ENCODE measurements at places on chromosomes 11 and 22.

DNA sequence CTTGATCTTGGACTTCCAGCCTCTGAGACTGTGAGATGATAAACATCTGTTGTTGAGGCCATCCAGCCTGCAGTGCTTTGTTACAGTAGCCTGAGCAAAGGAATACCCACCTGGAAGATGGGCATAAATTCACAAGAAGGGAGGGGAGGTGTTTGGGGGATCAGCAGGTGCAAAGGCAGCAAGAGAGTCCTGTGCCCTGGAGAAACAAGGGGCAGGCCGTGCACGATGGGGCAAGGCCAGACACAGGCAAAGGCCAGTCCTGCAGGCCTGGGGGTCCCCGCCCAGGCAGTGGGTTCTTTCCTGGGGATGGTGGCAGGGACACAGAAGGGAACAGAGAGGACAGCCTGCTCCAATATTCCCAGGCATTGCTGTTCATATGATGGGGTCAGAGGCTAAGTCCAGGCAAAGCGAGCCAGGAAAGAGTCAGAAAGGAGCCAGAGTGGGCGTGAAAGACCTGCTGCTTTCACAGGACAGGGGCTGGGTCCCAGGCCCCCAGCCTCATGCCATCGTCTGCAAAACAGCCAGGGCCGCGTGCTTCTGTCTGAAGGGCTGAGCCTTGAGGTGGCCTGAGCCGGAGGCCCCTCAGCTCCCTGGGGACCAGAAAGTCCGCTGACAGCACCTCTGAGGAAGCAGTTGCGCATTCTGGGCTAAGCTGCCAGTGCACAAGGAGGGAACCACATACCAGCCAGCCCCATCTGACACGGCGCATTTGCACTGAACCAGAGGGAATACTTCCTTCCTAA, 48.8 kb downstream of the MYEOV start:
- no peak for DNase-seq

GRCh38 chr22:50216684-50217520, 16.1 kb downstream of the SELENOO start:
- no peak for DNase-seq

DNA sequence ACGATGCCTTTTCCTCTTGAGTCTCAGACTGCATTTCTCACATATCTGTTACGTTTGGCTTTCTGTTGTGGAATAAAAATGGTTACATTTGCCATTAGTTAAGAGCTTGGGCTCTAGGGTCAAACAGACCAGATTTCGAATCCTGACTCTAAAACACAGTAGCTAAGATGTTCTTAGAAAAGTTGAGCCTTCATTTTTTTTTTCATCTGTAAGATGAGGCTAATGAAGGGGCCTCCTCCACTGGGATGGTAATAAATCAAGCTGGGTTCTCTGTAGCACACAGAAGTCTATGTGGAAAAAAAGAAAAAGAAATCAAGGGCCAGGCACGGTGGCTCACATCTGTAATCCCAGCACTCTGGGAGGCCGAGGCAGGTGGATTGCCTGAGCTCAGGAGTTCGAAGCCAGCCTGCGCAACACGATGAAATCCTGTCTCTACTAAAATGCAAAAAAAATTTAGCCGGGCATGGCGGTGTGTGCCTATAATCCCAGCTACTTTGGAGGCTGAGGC, 49.9 kb upstream of the CAPRIN1 start:
- no peak for DNase-seq

GRCh38 chr22:37316875-37317371, 34.6 kb downstream of the CYTH4 start:
- peak; percentile 85 for DNase-seq

DNA sequence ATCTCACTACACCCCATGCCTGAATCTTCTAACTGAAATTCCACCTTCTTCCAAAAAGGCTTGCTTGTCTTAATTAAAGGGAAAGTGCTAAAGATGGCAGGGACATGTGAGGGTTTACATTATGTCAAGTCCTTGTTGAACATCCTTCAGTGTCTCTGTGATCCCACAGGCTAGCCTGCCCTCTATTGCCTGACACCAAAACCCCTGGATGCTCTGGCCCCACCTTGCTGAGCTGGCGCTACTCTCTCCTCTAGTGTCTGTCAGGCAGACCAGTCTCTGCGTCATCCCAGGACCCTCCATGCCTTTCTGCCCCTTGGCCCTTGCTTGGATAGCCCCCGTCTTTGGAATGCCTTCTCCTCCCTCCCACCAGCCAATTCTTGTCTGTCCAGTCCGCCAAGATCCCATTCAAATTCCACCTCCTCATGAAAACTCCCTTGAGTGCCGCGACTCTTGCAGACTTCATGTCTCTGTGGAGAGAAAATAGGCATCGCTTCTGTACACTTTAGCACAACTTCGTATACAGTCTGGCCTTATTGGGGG, 69.3 kb downstream of the PKNOX2 start:
- no peak for DNase-seq

- peak; percentile 44 for DNase-seq
Measured at GRCh38 chr22:32413719-32414118, 1.7 kb upstream of the RTCB start.

- no peak for DNase-seq
Measured at GRCh38 chr11:63491636-63492372, 837 bp upstream of the PLAAT5 start.

- no peak for DNase-seq
Measured at GRCh38 chr11:116111546-116111945, 607.3 kb upstream of the CADM1 start.

- DNase-seq = peak; percentile 80
Measured at GRCh38 chr11:75400146-75400865, 988 bp downstream of the RPS3 start.

DNA sequence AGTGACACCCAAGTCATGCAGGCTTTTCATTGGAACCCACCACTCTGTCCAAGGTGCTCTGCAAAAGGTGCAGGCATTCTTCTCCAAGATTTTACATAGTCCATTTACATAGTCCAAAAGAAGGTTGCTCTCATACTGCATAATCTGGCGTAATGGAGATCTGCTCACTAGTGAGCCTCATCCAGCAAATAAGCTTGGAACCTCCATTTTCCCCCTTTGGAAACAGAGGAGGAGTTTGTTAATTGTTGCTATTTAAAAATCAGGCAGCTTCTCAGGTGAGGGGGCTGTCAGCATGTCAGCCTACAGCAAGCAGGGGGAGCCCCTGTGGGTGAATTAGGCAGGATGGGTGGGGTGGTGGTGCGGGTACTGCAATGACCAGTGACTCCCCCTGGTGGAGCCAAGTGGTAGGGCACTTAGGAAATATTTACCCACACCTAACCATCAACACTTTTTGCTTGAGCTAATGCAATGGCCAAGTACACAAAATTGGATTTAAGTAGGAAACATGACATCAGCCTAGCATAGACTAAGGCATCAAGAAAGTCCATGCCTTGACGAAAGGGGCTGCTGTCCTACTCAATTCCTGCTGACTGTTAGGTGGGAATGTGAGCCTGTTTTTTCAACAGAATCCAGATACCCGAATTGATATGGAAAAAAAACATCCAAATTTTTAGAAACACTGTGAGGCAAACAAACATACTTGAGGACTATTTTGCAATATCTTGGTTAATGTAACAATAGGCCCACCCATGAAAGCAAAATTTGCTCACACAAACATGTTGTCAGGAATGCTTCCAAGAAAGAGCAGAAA, 64.5 kb downstream of the AMBRA1 start:
- DNase-seq = peak; percentile 62

DNA sequence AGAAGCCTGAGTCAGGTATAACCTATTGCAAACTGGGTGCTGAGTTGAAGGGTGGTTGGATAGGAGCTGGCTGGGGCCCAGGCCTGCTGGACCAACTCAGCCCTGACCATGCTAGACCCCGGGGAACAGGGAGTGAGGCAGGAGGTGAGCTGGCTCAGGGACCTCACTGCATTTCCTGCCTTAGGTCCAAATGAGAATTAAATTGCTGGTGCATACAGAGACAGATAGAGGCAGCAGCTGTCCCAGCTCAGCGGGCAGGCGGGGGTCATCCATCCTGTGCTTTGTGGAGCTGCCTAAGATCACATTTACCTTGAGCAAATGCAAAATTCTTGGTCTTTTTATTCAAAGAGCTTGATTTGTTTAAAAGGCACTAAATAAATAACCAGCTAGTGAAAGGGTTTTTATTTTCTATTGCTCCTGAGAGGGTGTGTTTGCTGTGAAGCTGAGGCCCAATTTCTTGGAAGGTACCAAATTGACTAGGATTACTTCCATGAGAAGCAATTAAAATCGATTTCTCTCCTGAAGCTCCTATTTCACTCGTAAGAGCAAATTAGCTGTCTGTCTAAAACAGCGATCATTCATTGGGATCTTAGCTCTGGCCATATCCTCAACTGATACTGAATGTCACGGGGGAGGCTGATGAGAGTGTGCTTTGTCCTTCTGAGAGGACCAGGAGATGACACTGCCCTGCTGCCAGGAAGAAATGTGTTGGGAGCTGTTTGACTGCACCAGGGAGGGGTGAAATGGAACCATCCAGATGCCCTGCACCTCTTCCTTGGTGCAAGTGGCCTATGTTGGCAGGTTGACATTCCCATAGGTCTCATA, 24.9 kb downstream of the USH1C start:
- DNase-seq = no peak
